Forelimb muscle (tissue), 1 donor: ENCODE measurements at places on chromosomes 11 and 22.

DNA sequence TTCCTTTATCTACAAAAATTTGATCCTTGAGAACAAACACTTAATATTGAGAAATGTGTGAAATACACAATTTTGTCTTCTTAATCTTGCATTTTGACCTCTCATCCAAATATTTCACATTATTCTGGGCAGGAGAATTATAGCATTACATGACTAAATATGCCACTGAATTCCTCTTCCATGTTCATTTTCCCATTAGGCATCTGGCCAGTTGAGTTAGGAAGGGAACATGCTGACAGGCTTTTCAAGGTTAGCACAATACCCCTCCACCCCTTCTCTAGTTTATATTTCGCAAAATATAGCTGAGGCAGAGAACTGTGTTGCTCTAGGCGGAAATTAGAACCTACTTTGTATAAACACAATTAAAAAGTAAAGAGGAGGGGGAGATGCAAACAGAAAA lies 271.7 kb upstream of the ZC3H12C start:
- DNase-seq, result no peak

- DNase-seq, result no peak
Measured at GRCh38 chr11:46066335-46066734, 54.9 kb downstream of the PHF21A start.

DNA sequence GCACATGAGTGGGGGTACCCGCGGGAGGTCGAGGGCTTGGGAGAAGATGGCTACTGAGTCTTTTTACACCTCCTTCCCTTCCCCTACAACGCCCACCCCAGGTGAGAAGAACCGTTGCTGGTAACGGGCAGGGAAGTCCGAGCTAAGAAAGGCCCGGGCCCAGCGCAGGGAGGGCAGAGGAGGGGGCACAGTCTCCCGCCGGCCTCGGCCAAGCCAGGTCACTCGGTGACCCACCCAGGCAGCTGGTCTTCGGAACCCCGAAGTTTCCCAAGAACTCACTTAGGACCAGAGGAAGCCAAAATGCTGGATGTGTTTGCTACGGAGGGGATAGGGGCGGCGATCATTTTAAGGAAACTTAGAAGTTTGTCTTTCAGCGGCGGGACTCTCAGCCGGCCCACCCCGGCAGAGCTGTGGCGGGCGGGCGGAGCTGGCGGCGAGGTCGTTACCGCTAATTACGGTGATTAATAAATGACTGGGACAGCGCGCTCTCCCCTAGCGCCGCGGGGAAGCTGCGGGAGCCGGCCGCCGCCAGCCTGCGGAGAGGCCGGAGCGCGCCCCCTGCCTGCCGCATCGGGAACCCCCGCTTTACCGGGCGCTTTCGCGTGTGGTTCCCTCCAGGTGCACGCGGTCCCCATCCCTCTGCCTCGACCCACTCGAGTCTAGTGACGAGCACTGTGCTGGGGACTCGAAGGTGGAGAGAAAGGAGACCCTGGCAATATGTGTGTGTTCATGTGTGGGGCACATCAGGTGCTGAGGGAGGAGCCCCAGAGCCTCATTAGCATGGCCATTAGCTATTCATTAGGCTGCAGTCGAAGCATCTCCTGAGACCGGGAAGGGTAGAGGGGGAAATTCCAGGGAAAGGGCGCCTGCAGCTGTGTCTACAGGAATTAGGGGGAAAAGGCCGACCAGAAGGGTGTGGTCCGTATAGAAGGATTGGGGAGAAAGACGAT lies 945 bp downstream of the ROBO3 start:
- DNase-seq, result no peak

DNA sequence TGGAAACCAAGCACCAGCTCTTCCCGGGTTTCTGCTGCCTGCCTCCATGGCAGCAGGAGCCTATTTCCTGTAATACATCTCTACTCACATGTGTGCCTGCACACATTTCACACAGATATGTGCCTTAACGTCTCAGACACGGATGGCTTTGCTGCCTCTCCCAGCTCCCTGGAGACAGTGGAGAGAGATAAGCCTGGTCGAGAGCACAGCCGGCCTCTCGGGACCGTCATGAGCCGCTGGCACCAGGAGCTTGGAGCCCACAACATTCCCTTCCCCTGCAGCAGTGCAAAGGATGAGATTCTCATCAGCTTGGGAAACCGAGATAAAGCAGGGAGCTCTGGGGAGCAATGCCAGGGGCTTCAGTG lies 587.7 kb downstream of the BRD1 start:
- no peak for DNase-seq

DNA sequence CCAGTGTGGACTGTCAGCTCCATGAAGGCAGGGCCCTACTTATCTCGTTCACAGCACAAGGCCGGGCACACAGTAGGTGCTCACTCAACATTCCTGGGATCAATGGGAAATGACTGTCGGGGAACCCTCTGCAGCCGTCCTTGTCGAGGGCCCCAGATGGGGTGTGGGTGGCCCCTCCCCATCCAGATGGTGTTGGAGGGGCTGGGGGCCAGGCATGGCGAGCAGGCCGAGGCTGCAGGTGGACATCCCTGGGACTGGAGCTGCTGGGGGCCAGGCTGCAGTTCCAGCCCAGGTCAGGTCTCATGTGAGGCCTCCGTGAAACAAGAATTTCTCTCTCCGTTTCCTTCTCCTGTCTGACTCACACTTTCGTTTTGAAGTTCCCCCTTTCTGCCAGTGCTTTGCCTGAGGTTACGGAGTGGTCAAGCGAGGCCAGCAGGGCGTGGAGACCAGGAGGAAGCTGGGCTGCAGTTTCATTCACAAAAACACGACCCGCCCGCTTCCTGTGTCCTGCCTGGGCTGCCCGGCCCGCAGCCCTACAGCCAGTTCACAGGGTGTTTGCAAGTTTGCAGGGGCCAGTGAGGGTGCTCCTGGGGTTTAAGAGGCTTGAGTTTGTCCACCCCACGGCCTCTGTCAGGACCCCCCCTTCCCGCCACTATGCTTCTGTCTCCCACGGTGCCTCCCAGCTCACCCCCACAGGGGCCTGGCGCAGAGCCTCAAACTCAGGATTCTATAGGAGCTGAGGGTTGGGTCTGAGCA lies 4.5 kb downstream of the MYEOV start:
- peak; percentile 20 for DNase-seq

GRCh38 chr22:24333301-24333700 lies 62.7 kb downstream of the SPECC1L start:
- no peak for DNase-seq

- no peak for DNase-seq
Measured at GRCh38 chr11:124442442-124442841, 3.1 kb downstream of the OR8B8 start.

DNA sequence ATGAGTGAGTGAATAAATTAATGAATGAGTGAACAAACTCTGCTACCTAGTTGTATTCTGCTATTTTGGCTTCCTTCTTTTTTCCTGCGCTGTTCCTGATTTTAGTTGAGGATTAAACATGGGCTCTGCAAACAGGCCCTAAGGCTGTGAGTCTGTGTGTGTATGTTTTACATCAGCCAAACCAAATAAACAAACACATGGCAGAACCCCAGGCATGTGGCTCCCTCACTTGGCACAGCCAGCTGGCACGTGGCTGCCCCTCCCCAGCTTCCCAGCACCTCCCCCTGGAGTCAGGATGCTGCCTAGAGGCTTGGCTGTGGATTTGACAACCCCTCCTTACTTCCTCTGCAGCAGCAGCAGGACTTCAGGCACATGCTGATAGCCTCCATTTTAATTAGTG lies 593.2 kb downstream of the INSC start:
- no peak for DNase-seq

DNA sequence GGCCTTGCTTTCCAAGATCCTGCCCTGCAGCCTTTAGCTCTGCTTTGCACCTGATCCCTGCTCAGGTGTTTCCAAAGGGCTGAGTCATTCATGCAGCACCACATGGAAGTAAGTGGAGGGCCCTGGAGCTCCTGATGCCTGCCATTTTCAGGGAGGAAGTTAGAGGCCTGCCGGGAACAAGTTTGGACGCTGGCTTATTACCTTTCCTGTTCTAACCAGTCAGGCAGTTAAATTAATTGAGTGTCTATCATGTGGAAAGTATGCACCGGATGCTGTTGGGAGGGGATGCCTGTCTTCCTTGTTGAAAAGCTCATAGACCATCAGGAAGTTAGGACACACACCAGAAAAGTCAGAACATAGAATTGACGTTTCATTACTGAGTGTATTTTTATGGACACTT lies 73.7 kb upstream of the PLET1 start:
- DNase-seq, result no peak

DNA sequence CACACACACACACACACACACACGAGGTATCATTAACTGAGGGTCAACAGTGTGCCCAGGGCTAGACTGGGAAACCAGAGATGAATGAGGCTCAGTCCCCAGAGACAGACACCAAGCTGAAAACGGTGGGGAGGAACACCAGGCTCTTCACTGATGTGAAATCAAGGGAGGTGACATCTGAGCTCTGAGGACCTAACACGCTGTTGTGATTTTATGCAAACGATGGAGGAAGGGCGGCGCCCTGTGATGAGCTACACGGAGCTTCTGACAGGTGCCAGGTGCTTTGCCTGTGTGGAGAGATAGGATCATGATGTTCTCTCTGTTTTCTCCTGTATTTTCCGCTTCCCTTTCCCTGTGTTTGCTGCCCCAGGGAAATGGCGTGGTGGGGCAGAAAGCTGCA lies 6.5 kb upstream of the CYB5R3 start:
- DNase-seq, result no peak

- no peak for DNase-seq
Measured at GRCh38 chr11:92451063-92451462, 226.4 kb downstream of the FAT3 start.

GRCh38 chr22:39622881-39623367 lies 52.4 kb downstream of the CACNA1I start:
- DNase-seq, result no peak

DNA sequence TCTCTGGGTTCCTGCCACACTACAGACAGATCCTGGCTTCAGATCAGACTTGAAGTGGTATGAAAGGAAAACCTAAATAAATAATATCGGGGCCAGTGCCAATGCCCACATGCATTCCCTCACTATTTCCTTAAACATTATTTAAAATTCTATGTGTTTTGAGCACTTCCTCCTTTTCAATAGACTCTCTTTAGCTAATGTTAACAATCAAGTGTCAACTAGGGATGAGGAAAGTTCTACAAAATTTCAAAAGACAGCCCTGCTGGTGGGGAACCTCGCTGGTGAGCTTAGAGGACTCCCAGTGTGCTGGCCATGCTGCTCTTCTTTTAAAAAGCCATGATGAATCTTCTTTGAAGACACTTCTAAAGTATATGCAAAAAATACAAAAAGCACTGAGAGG lies 87.5 kb downstream of the ENTHD1 start:
- no peak for DNase-seq

DNA sequence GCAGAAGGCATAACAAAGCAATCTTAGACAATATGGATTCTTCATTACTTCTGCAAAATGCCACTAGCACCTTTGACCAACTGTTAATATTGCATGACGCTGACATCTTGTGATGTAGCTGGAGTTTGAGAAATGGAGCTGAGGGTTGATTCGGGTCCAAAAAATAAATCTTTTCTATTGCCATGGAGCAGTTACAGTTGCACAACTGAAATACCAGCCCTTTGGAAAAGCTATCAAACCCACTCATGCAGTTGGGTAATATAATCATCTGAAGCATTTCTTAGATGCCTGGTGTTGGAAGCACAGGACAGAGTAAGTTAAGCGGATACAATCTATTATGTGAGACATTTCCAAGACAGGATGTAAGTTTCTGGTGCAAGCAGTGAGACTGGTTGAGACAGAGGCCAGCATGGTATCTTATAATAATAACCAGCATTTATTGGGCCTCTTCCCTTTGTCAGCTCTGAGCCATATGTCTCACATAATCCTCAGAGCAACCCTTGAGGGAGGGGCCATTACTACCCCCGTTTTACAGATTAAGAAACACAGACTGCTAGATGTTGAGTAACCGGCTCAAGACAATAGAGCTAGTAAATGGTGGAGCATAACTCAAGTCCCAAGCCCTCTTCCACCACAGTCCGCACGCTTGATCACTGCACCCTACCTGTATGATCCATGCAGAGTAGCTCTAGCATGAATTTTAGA lies 74.9 kb upstream of the CAPRIN1 start:
- DNase-seq, result no peak

- no peak for DNase-seq
Measured at GRCh38 chr11:60129853-60130252, 41.4 kb downstream of the MS4A2 start.

GRCh38 chr11:72179804-72180396 lies 12.0 kb upstream of the FOLR1 start:
- no peak for DNase-seq

GRCh38 chr11:118370774-118371173 lies 11.4 kb downstream of the UBE4A start:
- DNase-seq, result no peak

DNA sequence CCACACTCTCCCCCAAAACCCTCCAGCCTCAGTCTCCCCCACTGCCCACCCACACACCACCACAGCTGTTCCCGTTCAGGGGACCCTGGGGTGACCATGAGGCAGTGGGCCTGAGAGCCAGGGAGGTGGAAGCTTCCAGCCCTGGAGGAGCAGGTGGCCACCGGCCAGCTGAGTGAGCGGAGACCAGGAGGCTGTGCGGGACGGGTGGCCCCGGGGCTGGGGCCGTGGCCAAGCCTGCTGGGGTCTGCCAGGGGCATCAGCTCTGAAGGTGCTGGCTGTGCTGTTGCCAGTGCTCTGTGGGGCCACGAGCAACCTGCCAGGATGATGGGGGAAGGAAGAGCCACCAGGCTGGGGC lies 26.0 kb downstream of the OSBPL5 start:
- DNase-seq, result no peak

DNA sequence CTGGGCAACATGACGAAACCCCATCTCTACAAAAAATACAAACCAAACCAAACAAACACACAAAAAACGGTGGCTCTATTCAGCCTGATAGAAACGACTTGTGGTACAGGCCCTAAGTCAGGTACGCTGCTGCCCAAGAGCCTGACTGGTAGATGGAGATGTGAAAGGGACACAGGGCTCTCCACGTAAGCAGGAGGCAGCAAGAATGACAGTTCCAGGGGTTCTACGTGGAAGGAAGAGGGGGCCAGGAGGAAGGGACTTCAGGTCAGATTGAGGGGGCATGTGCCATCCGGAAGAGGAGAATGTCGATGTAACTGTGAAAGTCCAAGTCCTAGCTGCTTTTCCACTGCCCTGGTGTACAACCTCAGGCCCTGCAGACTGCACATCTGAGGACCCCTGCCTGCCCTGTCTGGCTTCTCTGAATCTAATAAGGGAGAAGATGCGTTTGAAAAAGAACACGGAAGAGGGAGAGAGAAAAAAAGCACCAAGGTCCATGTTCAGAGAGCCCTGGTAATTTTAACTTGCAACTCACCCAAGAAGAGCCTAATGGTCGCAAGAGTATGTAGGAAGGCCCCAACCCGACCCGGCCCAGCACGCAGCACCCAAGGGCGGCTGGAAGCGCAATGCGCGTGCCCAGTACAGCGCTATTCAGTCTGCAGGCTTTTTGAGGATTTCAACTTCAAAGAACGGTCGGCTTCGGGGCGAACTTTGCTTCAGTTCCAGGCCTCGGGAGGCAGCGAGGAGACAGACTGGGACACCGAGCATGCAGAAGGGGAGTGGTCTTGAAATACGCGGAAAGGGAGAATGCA lies 909 bp upstream of the ZNRD2 start:
- no peak for DNase-seq

DNA sequence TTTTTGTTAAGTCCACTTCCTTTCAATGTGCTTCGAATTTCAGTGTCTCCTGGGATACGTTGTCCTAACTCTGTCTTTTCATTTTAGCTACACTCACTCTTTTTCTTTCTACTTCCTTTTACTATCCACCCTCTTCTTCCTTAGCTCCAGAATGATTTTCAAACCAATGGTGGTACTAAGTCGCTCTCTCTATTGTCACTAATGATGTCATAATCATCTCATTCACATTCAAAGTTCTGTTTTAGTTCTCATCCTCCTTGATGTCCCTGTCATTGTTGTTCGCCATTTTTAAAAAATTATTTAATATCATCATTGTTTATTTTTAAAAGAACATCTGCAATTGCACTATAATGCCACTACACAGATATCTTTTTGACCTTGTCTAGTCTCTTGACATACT lies 47.3 kb downstream of the NNMT start:
- DNase-seq, result no peak
